ENCODE measurements at places on chromosomes 5 and 9. TPM values are rescaled to one million over a fixed set of nuclear protein-coding genes. Genes with fewer than 3 reads are reported as not detected.

EPB41L4A gene
- 1.3 TPM for total RNA-seq

DEPDC1B gene
- 19.1 TPM for total RNA-seq

C5orf58 gene
- total RNA-seq, result not detected

TMED9 gene
- 277 TPM for total RNA-seq

CXCL14 gene
- 0.17 TPM for total RNA-seq

IFNA2 gene
- total RNA-seq, result not detected

EMB gene
- 5.4 TPM for total RNA-seq
